ENCODE measurements at places on chromosomes 2 and 18. TPM values are rescaled to one million over a fixed set of nuclear protein-coding genes. Genes with fewer than 3 reads are reported as not detected.

CTNNA2 gene
- 2.6 TPM for total RNA-seq

ANKAR gene
- 4.8 TPM for total RNA-seq

MATN3 gene
- 1.3 TPM for total RNA-seq

ABCG8 gene
- total RNA-seq: not detected

- peak; percentile 26 for DNase-seq
- H3K4me1 ChIP-seq: peaks cover 48% of the 10 kb centered on the region
- peak overlapping the region; percentile 93 for H3K27ac ChIP-seq
- peak overlapping the region; percentile 93 for H3K4me3 ChIP-seq
- no peaks in the 10 kb centered on the region for H3K27me3 ChIP-seq
- peaks cover 8% of the 10 kb centered on the region for H3K36me3 ChIP-seq
These were observed 367 bp upstream of the ZNF236 start for GRCh38 chr18:76821875-76822505.

DNA sequence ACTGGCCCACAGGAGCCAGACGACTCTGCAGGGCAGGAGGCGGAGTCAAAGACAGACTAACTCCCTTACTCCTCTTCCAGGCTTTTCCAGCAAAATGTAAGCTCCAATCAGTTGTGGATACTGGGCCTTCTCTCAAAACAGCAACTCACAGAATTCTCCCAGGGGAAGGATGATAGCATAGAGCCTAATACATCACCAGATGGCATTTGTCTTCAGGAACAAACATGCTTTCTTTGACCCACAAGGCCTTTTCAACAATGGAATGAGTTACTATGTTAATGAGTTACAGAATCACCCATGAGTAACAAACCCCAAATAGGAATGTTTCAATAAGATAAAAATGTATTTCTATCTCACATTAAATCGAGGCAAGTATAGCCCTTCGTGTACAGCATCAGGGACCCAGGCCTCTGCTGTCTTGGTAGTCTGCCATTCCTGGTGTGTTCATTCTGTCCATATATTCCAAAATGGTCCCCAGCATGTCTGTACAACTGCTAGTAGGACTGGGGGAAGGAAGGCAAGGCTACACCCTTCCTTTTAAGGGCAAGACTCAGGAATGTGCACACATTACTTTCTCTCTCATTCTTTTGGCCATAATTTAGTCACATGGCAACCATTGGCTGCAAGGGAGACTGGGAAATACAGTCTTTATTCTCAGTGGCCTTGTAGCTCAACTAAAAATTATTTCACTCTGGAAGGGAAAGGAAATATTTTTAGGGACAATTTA lies 76.4 kb downstream of the BOD1L2 start:
- DNase-seq: no peak
- peaks cover 5% of the 10 kb centered on the region for H3K27me3 ChIP-seq
- no peak overlapping the region for H3K27ac ChIP-seq

GRCh38 chr2:118040891-118041290 lies 27.0 kb upstream of the CCDC93 start:
- peaks cover 64% of the 10 kb centered on the region for H3K27me3 ChIP-seq
- peaks cover 4% of the 10 kb centered on the region for H3K36me3 ChIP-seq
- no peaks in the 10 kb centered on the region for H3K4me1 ChIP-seq
- no peak overlapping the region for H3K27ac ChIP-seq
- DNase-seq: no peak

GRCh38 chr2:219441451-219442255 lies 7.0 kb downstream of the SPEG start:
- H3K27ac ChIP-seq: no peak overlapping the region
- H3K36me3 ChIP-seq: no peaks in the 10 kb centered on the region
- DNase-seq: no peak
- H3K4me3 ChIP-seq: peak overlapping the region; percentile 78
- H3K27me3 ChIP-seq: peaks cover 42% of the 10 kb centered on the region

- no peak overlapping the region for H3K4me3 ChIP-seq
- peaks cover 9% of the 10 kb centered on the region for H3K4me1 ChIP-seq
- no peak overlapping the region for H3K27ac ChIP-seq
- H3K27me3 ChIP-seq: no peaks in the 10 kb centered on the region
These were observed 109.9 kb upstream of the CRIM1 start for GRCh38 chr2:36245651-36246050.

DNA sequence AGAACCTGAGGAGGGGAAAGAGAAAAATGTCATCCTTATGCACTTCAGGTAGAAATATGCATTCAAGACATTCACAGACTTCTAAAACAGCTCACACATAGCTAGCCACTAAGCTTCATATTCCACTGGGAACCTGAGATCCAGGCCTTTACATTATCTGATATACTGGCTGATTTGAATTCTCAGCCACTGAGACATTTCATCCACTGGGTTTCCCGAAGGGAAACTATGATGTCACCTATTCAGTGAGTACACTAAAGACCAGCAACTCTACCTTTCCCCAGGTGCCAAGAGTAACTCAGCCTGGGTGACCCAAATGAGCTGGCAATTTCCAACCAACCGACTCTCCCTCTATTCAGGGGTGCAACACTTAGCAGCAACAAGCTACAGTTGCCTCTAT lies 21.7 kb upstream of the SP100 start:
- H3K4me1 ChIP-seq: no peaks in the 10 kb centered on the region
- H3K36me3 ChIP-seq: no peaks in the 10 kb centered on the region
- H3K27ac ChIP-seq: no peak overlapping the region
- peaks cover 3% of the 10 kb centered on the region for H3K27me3 ChIP-seq

DNA sequence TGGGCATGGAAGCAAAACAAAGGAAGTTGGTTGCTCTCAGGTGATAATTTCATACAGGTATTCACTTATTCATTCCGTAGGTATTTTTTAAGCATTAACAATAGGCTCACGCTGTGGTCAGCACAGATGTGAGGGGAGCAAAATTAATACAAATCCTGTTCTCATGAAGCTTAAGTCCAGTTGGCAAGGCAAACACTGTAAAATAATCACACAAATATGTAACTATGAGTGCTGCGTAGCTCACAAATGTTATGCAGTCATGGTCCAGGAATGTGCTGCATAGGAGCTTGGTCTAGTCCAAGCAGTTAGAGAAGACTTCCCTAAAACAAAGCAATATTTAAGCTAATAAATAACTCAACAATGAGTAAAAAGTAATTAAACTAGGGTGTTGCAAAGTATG lies 23.9 kb downstream of the SP5 start:
- H3K4me1 ChIP-seq: no peaks in the 10 kb centered on the region
- H3K27ac ChIP-seq: no peak overlapping the region
- H3K4me3 ChIP-seq: no peak overlapping the region
- no peaks in the 10 kb centered on the region for H3K27me3 ChIP-seq
- no peak for DNase-seq

Measured in neural crest cell (in vitro differentiated cells).